Astrocyte of the cerebellum (primary cell): ENCODE measurements at places on chromosomes 6 and 20.
A peak's percentile ranks its signal among the peaks of the same experiment; 100 is the strongest.

- DNase-seq = no peak
Observed at GRCh38 chr20:49872056-49872455, 43.3 kb downstream of the SPATA2 start.

GRCh38 chr6:159461998-159462397, 231.0 kb downstream of the SOD2 start:
- no peak for DNase-seq

DNA sequence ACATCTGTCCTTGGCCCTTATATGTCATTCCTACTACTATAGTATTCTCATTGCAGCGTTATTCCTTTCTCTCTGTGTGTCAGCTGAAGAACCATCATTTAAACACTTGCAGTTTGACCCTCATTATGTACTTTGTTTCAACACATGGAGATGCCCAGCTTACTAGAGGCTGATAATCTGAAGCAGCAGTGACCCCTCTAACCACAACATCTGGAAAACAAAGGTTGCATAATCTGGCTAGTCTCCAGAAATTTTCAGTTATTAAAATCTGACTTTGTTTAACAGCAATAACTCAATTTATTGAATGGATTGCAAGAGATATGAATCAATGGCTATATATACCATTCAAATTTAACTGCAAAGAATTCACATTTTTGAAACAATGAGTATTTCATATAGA, 6.6 kb upstream of the PHIP start:
- DNase-seq = no peak

DNA sequence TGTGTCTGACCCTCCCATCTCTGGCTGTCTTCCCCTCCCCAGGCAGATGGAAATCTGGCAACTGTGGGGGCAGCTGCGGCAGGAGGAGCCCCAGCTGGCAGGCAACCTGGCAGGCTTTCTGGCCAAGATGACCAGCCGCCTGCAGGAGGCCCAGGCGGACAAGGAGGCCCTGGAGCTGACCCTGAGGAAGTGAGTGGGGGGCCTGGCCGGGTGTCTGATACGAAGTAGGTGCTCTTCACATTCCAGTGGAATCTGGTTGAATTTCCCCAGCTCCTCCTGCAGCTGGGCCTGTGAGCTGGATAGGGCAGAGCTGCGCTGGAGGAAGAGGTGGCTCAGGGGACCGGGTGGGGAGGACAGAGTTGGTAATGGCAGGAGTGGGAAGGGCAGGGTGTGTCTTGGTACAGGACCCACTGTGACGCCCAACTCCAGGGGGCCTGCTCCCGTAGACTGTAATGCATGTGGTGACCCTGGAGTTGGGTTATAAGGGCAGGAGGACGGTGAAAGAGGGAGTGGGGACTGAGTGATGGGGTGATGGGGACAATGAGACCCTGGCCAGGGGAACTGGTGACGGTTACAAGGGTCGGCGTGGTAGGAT, 19.7 kb downstream of the RAB44 start:
- no peak for DNase-seq

DNA sequence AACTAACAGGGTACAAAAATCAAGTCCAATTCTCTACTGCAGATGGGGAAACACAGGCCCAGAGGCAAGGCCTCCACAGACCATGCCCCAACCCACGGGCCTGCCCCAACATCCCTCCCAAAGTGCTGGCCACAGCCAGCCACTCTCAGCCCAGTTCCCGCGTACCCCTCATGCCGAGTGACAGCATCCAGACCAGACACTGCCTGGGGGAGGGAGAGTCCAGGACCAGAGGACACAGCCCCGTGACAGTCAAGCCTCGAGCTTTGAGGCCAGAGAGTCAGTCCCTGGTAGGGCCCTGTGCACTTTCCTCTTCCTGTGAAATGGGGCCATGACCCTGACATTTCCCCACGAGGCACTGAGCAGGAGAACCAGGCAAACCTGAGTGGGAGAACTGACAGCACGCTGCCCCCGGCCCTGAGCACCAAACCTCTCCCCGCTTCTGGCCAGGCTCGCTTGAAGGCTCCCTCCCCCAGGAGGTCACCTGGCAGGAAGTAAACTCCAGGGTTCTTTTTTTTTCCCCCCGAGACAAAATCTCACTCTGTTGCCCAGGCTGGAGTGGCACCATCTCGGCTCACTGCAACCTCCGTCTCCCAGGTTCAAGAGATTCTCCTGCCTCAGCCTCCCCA, 4.9 kb downstream of the MYL9 start:
- DNase-seq = no peak

DNA sequence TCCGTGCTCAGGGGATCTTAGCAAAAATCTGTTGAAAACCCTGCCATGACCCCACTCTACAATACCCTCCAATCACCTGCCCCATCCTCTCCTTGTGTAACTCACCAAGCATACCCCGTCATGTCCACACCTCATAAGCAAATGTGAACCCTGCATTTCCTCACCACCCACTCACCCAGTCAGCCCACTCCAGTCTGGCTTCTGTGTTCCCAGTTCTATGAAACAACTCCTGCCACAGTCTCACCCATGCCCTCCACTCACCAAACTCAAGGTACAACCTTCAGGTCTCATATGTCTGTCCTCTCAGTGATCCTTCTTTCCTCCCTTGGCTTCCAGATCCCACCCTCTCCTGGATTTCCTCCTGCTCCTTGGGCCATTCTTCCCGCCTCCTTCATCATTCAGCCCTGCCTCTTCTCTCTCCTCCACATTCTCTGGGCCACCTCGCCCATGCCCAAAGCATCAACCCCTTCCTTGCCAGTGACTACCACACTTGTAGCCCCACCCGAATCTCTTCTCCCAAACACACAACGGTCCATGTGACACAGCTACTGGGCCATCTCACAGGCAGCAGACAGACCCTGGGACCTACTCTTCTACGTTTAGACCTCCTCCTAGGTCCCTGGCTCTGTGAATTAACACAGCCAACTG, 8.8 kb downstream of the DDRGK1 start:
- DNase-seq = no peak

- peak; percentile 65 for DNase-seq
Observed at GRCh38 chr6:73710470-73710869, 14.5 kb downstream of the CD109 start.

GRCh38 chr6:6699741-6700367, 111.3 kb downstream of the LY86 start:
- DNase-seq = peak; percentile 89

DNA sequence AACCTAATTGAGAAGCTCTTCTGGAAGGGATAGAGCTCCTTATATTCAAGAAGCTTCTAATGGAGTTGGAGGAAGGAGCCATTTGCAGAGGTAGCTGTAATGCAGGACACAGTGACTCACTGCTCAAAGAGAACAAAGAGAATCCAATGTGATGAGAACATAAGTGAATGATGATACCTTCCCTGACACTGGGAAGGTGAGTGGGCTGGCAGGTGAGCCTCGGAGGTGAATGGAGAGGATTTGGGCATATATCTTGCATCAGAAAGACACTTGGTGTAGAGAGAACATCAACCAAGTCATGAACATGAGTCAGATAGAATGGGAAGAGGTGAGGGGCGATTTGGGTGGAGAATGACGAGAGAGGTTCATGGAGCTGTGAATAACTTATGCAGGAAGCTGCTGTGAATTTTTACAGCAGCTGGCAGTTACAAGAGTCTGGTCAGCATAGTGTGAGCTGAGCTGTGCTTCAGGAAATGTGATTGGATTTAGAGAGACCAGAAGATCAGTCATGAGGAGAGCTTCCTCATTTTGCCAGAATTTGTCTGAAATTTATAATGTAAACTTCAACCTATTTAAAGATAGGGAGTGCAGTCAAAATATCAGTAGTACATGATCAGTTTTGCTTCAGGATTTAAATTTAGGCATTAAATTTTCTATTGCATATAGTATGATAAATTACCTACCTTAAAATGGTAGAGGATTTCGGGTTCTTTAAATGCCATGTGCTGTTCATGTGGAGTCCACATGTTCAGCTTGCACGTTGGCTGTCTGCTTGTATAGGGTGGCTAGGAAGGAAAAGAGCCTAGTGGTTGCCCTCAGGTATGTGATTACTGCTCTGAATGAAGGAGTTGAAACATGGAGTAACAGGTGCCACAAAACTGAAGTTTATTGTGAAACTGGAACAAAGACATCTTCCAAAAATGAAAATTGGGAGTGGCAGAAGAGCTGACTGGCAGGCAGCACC, 59.2 kb upstream of the KIF25 start:
- DNase-seq = no peak

DNA sequence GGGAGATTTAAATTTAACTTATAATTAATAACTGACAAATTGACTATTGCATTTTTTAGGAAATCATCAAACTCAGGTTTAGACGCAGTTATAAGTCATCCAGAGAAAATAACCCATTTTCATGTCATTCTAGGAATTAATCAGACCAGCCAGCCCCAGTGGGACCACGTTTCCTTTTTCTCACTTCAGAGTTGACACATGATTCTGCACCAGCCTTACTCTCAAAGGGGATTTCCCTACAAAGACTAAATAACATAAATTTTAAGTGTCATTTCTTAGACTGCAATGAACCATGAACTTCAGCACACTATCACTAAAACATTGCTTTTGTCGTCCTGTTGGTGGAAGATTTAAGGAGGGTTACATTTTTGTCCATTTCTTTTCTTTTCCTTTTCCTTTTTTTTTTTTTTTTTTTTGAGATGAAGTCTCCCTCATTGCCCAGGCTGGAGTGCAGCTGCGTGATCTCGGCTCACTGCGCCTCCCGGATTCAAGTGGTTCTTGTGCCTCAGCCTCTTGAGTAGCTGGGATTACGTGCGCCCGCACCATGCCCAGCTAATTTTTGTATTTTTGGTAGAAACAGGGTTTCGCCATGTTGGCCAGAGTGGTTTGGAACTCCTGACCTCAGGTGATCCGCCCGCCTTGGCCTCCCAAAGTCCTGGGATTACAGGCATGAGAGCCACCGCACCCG, 3.6 kb downstream of the IPCEF1 start:
- DNase-seq = no peak

GRCh38 chr6:128538763-128539162, 18.4 kb upstream of the PTPRK start:
- DNase-seq = no peak

GRCh38 chr20:48738399-48739304, 89.1 kb downstream of the PREX1 start:
- no peak for DNase-seq

- no peak for DNase-seq
Observed at GRCh38 chr6:9522101-9522500, 892.8 kb downstream of the TFAP2A start.

- no peak for DNase-seq
Observed at GRCh38 chr6:29992807-29993206, 50.5 kb downstream of the HLA-A start.

GRCh38 chr20:13995841-13996240, 525 bp downstream of the MACROD2 start:
- no peak for DNase-seq

GRCh38 chr6:154800338-154800737, 67.1 kb downstream of the SCAF8 start:
- no peak for DNase-seq

- DNase-seq = no peak
Observed at GRCh38 chr6:156857573-156857972, 80.4 kb downstream of the ARID1B start.

GRCh38 chr6:13014504-13015378, 298.2 kb downstream of the PHACTR1 start:
- DNase-seq = no peak

DNA sequence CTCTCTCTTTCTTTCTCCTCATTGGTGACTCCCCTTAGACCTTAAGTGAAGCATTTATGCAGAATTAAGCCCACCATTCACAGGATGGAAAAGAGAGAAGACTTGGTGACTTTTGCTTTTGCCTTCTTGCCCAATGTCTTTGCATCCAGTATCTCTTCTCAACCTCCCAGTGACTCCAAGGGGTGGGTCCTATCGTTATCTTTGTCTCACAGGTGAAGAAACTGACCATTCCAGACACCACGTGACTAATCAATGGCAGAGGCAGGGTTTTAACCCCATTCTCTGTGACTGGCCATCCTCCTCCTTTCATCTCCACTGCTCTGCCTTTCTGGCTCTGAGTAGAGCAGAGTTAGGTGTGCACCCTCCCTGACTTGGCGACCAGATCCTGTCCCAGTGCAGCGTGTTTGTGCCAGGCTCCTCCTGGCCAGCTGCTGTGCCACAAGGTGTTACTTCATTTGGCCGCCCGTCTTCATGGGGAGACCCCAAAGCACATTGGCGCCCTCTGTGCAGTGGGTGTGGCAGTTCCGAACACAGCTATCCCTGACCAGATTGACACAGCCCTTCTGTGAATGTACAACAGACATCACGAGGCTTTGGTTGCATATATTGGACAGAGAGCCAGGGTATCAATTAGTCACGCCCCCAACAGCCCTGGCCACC, 501.3 kb downstream of the CD83 start:
- no peak for DNase-seq

GRCh38 chr6:27280064-27280539, 32.0 kb downstream of the POM121L2 start:
- DNase-seq = no peak

GRCh38 chr6:28282926-28283325, 1.6 kb downstream of the PGBD1 start:
- no peak for DNase-seq

DNA sequence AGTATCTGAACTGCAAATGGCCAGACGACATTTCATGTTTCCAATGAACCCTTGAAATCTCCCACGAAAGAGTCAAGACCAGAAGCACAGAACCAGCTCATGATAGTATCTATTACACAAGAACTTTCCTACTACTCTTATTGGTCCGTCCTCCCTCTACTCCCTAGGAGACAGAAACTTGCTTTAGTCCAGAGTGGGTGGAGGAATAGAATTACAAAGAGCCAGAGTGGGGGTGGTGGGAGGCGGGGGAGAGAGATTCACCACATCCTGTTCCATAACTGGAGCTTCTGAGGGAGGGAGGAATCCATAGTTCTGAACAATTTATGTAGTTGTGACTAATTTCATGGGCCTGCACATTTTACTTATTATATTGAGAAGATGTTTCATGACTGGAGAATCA, 18.5 kb upstream of the WFDC10A start:
- DNase-seq = no peak

DNA sequence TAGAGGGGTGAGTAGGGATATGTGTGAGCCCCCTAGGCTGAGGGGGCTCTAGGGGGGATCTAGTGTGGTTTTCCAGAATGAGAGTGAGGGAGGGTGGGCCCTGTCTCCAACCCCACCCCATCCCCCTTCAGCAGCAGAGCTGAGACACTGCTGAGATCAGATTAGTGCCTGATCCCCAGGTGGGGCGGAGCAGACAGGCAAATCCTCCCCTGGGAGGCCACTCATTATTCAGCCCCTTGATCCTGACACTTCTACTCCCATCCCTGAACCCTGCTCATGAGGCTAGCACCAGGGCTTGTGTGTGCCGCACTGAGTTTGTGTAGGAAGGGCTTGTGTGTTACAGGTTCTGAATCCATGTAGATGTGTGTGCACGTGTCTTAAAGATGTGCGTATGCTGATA, 42.5 kb downstream of the SPDEF start:
- DNase-seq = no peak

GRCh38 chr20:24648919-24649318, 179.5 kb downstream of the SYNDIG1 start:
- DNase-seq = no peak

DNA sequence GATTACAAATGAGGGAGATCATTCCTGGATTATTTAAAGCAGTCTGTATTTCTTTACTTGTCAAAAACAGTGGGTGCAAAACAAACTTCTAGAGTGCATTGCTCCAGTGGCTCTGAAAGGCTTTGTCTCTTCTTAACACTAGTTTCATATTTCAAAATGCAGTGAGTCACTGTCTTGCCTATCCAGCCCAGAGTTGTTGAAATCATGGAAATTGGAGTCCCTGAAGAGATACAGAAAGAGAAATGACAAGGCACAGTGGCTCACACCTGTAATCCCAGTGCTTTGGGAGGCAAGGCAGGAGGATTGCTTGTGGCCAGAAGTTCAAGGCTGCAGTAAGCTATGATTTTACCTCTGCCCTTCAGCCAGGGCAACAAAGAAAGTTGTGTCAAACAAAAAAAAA, 11.3 kb downstream of the SLC2A12 start:
- DNase-seq = peak; percentile 36

GRCh38 chr6:133610971-133611370, 277.9 kb upstream of the TCF21 start:
- DNase-seq = no peak
